ENCODE measurements at places on chromosomes 11 and 22.
A peak's percentile ranks its signal among the peaks of the same experiment; 100 is the strongest.

DNA sequence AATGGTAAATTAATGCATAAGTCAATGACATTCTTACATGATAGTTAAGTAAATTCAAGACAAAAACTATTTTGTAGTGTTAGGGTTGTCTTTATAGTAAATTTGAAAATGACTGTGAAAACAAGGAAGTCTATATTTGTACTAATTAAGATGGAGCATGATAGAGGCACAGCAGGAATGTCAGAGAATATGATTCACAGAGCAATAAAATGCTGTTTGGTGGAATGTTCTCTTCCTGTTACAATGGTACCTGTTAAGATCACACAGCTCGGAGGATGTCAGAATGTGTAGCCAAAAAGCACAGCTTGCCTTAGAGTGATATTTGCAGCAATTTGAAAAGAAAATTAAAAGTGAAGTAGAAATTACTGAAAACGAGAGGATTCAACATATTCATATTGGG lies 2339.7 kb upstream of the RAG2 start:
- no peak for DNase-seq

- DNase-seq = peak; percentile 68
These were observed 65.0 kb downstream of the SFI1 start for GRCh38 chr22:31561238-31561887.

DNA sequence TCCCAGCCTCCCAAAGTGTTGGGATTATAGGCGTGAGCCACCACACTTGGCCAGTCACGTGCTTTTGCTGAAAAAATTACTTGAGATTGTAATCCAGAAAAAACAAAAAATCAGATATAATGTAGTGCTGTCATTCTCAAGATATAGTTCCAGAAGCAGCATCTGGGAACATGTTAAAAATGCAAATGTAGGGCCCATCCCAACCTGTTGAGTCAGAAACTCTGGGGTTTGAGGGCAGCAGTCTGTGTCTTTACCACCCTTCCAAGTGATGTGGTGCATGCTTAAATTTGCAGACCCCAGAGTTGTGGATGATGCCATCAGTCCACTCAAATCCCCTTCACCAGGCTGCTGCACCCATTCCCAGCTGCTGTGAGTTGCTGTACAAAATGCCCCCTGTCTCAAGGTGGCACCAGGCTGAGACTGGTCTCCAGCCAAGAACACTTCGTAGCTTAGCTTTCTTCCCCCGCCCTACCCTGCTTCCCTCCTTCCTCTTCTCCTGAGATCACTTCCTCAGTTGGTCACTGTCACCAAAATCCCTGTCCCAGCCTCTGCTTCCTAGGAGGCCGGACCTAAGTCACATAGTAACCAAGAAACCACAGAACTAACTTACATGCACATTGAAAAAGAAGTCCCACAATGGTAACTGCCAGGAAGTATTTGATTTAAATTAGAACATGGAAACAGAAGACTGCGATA lies 18.2 kb upstream of the ARRB1 start:
- no peak for DNase-seq

- DNase-seq = no peak
These were observed 12.9 kb downstream of the CD59 start for GRCh38 chr11:33723238-33723881.

GRCh38 chr11:57903011-57903410 lies 120.7 kb upstream of the OR9Q1 start:
- no peak for DNase-seq

DNA sequence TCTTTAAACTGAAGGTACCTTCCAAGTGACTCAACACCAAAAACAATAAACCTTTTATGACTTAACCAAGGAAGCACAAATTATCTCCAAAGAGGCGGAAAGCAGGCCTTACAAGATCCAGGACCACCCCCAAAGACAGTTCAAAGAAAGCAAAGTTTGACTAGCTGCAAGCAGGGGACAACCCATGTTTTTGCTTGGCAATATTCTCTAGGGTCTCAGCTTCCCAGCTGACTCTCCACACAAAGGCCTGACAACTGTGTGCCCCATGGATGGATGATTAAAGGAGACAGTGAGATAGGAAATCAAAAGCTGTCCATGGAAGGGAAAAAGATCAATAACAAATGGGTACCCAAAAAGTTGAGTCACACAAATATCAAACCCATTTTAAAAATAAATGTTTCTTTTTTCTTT lies 232.2 kb downstream of the DDX10 start:
- no peak for DNase-seq

- peak; percentile 74 for DNase-seq
These were observed 11.8 kb upstream of the UVRAG start for GRCh38 chr11:75802913-75803820.

- no peak for DNase-seq
These were observed 14.3 kb upstream of the POU2AF3 start for GRCh38 chr11:111283945-111284481.

- no peak for DNase-seq
These were observed 11.3 kb downstream of the ABTB2 start for GRCh38 chr11:34346551-34346950.

- DNase-seq = peak; percentile 42
These were observed 12.9 kb upstream of the CASTOR1 start for GRCh38 chr22:30301995-30302809.

- no peak for DNase-seq
These were observed 135.7 kb downstream of the C11orf91 start for GRCh38 chr11:33564856-33565453.

GRCh38 chr11:5966958-5967357 lies 1.3 kb downstream of the OR56A5 start:
- no peak for DNase-seq

DNA sequence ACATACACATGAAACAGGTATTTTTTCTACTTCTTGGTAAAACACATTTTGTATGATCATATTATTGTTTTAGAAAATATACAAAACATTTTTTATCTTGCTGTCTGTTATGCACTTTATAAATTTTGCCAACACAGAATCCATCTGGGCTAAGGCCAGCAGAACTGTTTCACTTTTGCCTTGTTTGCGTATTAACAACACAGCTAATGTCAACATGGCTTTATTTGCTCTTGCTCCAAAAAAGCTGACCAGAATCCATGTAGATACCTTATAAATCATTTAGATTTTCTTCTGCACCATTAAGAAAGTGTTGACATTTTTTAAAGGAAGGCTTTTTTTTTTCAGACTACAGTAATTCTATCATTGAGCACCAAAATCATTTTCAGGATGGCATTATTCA lies 58.1 kb upstream of the PGR start:
- no peak for DNase-seq

- no peak for DNase-seq
These were observed 12.9 kb upstream of the ADORA2A start for GRCh38 chr22:24414523-24414922.

GRCh38 chr11:29214833-29215232 lies 802.0 kb downstream of the KCNA4 start:
- DNase-seq = no peak

DNA sequence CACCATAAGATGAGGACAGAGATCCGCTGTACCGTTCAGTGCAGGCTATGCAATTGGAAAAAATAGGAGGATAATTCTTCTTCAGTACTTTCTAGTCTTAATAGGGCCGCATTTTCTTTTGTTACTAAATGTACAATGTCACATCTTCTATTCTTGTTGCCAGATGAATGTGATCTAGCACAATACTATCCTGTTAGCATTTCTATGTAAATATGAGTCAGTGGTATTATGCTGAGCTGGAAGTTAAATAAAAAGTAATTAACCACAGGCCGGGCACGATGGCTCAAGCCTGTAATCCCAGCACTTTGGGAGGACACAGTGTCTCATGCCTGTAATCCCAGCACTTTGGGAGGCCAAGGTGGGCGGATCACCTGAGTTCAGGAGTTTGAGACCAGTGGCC lies 24.4 kb upstream of the BIRC3 start:
- DNase-seq = no peak

- no peak for DNase-seq
These were observed 53.4 kb downstream of the P4HA3 start for GRCh38 chr11:74257959-74258553.

DNA sequence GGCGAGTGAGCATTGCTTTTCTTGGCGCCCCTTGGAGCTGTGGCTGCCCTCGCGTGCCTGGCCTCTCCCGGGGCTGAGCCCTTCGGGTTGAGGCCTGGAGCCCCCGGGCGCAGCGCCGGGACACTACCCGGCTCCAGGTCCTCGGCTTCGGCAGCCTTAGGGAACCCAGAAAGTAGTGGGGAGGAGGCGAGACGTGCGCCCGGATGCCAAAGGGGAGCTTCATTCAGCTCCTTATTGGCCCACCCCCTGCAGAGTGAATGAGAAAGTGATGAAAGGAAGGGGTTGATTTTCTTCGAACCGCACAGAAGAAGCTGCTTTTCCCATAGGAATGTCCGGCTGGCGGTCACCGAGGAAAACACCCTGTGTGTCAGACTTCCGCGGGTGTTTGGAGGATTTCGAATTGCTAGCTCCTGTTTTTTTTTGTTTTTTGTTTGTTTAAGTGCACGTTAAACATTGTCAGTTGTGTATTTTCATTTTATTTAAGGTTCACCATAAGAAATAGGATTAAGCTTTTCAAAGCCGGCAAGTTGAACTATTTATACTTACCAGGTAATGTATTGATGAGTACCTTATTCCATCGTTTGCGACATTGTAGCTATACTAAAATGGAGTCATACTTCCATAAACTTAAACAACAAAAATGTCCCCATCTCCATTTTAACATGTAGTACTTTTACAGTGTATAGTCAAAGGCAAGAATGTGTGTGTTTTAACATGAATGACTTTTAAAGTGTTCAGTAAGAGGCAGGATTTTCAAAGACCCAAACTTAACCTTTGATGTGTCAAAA lies 841 bp upstream of the EIF4G2 start:
- no peak for DNase-seq

GRCh38 chr11:30387891-30388861 lies 65.3 kb downstream of the ARL14EP start:
- no peak for DNase-seq

GRCh38 chr22:46806794-46807193 lies 44.3 kb downstream of the TBC1D22A start:
- no peak for DNase-seq

DNA sequence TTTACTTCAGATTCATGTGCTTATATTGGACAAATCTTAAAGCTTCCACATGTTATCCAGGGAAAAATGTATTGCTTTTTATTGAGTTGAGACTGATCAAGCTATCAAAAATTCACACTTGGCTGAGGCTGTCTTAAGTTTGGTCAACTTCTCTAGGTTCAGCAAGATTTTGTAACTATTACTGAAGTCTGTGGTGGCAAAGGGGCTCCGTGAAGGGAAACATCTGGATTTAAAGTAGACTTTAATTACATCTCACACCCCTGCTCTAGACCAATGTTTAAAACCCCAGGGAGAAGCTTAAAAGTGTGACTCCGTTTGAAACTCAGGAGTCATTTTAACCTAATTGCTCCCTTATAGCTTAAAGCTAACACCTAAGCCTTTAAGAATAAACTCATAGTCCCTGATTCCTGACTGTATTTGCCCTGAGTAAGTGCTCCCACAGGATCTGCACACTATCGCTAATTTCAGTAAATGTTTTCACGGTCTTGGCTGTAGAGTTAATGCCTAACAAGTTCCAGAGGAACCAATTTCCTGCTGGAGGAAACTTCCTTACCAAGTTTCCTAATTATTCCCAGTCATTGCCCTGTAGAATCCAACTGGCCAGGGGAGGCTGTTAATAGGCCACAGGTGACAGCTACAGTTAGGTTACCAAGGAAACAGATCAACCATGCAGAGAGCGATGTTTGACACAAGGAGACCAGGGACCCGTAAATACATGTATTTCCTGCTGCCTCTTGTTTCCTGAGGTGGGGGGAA lies 40.5 kb downstream of the OR10A6 start:
- no peak for DNase-seq

- peak; percentile 8 for DNase-seq
These were observed 20.1 kb upstream of the TMEM191C start for GRCh38 chr22:21446827-21447690.

GRCh38 chr22:36332623-36333332 lies 55.0 kb downstream of the MYH9 start:
- peak; percentile 72 for DNase-seq

GRCh38 chr11:58900479-58901420 lies 38.5 kb upstream of the GLYATL1 start:
- peak; percentile 40 for DNase-seq

- DNase-seq = no peak
These were observed 2.7 kb downstream of the ST3GAL4 start for GRCh38 chr11:126357969-126358762.

- DNase-seq = peak; percentile 15
These were observed 70.2 kb downstream of the RTL6 start for GRCh38 chr22:44427611-44428470.

GRCh38 chr11:62553080-62553838 lies 6.7 kb upstream of the AHNAK start:
- peak; percentile 55 for DNase-seq

GRCh38 chr11:24005202-24005876 lies 491.5 kb upstream of the LUZP2 start:
- DNase-seq = no peak

GRCh38 chr11:2991452-2992233 lies 486 bp downstream of the NAP1L4 start:
- DNase-seq = no peak

DNA sequence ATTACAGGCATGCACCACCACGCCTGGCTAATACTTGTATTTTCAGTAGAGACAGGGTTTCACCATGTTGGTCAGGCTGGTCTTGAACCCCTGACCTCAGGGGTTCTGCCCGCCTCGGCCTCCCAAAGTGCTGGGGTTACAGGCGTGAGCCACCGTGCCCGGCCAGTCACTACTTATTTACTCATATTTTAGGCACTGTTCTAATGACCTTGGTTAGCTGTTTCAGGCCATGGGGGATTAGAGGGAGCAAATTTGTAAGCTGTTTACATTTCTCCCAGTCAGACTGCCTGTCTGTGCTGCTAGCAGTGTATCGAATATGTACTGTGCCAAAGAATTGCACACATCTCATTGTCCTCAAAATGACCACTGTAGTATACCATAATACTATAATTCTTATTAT lies 32.7 kb upstream of the PACSIN2 start:
- no peak for DNase-seq

GRCh38 chr11:18064450-18065054 lies 18.5 kb upstream of the TPH1 start:
- no peak for DNase-seq

DNA sequence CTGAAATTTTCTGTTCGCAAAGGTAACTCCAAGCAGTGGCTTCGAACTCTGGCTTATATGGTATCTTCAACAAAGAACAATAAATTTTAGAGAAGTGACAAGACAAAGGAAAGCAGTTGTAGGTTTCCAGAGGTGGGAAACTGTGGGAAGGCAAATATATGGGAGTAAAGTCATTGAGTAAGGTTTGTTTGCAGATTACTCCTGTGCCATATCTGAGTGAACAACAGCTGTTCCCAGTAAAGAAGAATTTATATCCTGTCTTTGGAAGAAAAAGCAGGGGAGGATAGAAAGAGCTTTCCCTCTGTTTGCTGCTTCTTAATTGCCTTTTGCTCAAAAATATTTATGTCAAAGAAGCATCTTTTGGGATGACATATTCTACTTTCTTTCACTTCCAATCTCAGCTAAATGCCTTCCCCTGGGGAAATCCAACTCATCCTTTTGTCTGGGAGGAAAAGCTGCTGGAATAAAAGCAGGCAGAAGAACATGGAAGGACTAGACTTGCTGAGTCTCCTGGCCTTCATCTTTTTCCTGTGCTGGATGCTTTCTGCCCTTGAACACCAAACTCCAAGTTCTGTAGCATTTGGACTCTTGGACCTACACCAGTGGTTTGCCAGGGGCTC lies 10.4 kb upstream of the RCN1 start:
- no peak for DNase-seq

- DNase-seq = no peak
These were observed 83.6 kb downstream of the KCNJ1 start for GRCh38 chr11:128783513-128783912.

- DNase-seq = peak; percentile 52
These were observed 1.0 kb upstream of the RELA start for GRCh38 chr11:65663639-65664200.

GRCh38 chr11:32109138-32109537 lies 18.3 kb downstream of the RCN1 start:
- DNase-seq = no peak

GRCh38 chr11:15897211-15897960 lies 459.0 kb downstream of the SOX6 start:
- no peak for DNase-seq

All from activated T-cell treated with anti-CD3 and anti-CD28 coated beads, Interleukin-2, amount 50 U/mL, for 24 hours (primary cell).